SHP77 treated with DMSO at 0.1 percent for 48 hours (cell line): ENCODE measurements at places on chromosomes 2 and 18.

DNA sequence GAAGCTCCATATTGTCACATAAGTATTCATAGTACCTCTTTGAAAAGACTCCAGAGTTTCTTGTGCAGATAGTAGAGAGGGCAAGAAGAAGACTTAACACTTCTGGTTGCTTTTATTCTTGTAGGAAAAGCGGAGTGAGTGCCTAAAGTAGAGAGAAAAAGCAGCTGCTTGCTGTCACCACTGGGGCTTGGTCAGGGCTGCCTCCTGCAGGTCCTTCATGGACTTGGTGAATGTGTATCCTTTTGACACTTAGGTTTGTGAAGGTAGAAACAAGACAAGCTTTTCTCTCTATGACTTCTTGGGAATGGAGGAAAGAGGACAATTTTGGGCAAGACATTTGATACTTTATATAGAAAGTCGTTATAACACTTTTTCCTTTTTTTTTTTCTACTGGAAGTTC is 312.8 kb upstream of the FANCL start:
- no peak for DNase-seq

- DNase-seq: no peak
These were observed 42.4 kb downstream of the KIF5C start for GRCh38 chr2:148917431-148917830.

GRCh38 chr18:60649107-60649506 is 276.5 kb upstream of the MC4R start:
- DNase-seq: no peak

- no peak for DNase-seq
These were observed 236.5 kb downstream of the DYM start for GRCh38 chr18:49223837-49224529.

GRCh38 chr18:22066083-22066485 is 103.3 kb upstream of the GATA6 start:
- DNase-seq: no peak

DNA sequence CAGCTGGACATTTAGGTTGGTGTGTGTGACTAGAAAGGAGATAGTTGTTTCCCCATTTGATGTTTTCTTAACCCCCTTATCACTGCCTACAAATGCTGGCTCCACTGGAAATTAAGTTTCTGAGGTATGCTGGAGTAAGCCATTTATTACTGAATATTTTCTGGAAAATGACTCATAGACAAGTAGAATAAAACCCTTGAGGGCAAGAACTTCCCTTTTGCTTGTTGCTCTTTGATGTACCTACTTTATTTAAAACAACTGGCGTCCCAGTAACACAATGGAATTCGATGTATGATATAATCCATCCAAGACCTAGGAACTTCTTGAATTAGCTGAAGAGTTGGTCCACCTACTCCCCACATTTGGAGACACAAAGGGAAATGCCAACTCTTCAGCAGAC is 33.3 kb upstream of the SESTD1 start:
- no peak for DNase-seq

GRCh38 chr2:43029186-43029585 is 197.2 kb downstream of the ZFP36L2 start:
- no peak for DNase-seq

DNA sequence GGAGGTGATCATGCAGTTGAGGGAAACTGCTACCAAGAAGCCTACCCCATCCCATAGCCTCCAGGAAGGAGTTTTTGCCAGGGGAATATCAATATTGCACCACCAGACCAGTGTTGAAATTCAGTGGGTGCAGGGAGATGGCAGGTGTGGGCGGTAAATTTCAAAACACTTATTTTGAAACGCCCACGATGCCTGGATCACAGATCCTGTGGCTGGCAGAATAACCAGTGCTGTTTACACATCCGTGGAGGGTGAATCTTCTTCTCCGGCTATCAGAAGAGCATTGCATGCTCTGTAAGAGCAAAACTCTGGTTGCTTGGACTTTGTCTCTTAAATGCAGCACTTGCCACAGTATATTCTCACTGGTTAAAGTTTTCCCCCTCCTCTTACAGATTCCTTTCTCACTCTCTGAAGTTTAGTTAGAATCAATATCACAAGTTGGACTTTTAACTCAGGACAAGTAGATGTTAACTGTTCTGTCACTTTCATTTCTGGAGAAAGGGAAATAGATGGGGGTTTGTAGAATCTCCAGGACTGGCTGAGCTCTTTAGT is 70.5 kb upstream of the ZCCHC2 start:
- DNase-seq: no peak

DNA sequence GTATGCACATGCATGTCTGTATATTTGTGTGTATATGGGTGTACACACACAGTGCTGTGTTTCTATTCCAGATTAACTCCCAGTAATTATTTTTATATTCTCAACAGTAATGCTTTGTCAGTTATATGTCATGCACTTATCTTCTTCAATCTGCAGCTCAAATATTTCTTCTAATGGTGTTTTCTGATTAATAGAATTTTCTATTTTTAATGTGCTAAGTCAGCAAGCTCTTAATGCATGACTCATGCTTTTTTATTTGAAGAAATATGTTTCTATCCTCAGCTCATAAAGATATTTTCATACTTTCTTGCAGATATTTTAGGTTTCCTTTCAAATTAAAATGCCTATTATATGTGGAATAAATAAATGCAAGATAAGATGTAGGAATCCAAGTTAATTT is 59.7 kb upstream of the TMEM18 start:
- DNase-seq: no peak

GRCh38 chr2:140600116-140600515 is 1530.7 kb downstream of the LRP1B start:
- DNase-seq: no peak

DNA sequence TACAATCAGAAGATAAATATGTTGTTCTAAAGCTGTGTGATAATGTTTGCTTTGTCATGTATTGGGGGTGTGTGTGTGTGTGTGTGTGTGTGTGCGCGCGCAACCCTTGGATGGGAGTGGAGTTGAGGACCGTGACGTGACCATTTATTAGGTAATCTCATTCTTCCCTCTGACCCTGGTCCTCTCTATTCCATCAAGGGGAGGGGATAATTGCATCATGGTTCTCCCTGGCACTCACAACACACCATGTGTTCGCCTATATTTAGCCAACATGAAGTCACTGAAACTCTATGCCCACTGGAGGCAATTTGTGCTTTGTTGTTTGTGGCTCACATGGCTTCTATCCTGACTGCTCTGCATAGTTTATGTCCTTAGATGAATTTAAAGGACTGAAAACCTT is 79.8 kb upstream of the LRPPRC start:
- DNase-seq: no peak

- DNase-seq: no peak
These were observed 32.8 kb downstream of the INPP4A start for GRCh38 chr2:98477506-98477905.

DNA sequence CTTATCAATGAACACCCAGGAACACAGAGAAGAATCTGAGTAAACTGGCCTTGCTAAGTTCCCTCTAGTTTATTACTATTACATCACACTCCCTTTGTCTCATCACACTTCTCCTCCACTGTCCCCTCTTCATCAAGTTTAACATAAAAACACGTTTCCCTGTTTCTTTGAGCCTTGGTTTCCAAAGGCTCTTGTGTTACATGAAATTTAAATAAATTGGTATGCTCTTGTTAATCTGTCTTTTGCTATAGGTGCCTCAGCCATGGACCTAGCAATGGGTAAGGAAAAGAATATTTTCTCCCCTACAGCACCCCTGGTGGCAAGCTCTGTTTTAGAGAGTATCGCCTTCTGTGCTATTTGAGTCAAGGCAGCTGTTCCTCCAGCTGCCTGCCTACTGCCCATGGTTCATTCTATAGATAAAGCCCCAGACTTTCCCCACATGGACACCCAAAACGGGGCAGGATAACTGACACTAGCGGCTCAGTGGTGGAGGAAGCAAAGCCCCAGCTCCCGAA is 31.8 kb downstream of the TGIF1 start:
- no peak for DNase-seq

DNA sequence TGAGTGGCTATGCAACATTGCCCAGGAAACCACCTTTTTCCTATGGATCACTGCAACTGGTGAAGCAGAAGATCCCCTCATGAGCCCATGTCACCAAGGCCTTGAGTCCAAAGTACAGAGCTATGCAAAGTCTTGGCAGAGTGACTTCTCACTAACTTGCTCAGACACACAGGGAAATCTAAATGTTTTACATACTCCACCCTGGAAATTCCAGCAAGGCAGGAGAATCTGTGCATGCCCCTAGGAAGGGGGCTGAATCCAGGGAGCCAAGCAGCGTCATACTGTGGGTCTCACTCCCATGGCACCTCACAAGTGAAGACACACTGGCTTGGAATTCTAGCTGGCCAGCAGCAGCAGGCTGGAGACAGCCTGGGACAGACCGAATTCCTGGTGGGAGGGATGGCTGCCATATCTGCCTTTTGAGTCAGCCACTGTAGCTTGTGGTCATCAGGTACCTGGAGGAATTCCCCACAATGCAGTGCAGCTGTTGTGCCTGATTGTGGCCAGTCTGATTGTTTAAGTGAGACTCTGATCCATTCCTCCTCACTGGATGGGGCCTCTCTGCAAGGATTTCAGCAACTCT is 1817.4 kb downstream of the SUCLG1 start:
- DNase-seq: no peak

GRCh38 chr2:129796225-129796624 is 183.2 kb upstream of the RAB6C start:
- no peak for DNase-seq

DNA sequence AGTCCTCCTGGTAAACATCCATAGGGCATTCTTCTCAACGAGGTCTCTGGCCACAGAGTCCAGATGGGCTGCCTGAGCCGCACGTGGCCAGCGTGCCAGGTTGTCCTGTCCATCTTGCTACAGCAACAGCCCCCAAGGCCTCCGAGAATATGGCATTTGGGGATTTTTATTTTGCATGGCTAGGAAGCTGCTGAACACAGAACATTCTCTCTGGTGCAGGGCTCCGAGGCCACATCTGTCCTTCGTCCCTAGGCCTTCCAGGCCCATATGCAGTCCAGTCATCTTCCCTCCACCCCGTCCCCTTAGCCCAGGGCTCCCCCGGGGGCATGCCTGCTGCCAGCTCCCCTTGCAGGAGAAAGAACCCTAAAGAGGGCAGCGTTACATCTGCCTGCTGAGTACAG is 2.3 kb downstream of the HDAC4 start:
- DNase-seq: no peak

- DNase-seq: no peak
These were observed 38.6 kb downstream of the FEZ2 start for GRCh38 chr2:36559221-36559942.

DNA sequence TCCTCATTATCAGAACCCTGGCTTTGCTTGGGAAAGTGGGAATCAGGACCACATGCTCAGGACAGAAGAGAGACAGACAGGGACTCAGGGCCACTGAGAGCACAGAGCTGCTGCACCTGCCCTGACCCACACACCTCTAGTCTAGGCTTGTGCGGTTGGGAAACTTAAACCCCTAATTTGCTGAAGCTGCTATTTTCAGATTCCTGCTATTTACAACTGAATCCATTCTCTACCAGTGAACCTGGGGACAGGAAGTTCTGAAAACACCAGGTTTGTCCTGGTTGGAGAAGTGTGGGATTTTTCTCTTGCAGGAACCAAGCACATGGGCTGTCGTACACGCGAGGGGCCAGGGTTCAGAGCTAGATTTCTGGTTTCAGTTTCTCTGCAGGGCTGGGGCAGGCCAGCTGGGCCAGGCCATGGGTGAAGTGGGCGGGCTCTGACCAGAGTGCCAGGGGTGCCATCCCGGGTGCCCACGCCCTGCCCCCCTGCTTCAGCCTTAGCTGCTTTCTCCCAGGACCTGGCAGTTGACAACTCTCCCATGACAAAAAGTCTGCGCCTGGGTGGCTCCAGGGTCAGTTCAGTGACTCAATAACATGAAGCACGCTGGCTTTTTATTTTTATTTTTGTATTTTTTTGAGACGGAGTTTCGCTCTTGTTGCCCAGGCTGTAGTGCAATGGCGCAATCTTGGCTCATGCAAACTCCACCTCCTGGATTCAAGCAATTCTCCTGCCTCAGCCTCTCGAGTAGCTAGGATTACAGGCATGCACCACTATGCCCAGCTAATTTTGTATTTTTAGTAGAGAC is 51.3 kb upstream of the SLC1A4 start:
- no peak for DNase-seq

DNA sequence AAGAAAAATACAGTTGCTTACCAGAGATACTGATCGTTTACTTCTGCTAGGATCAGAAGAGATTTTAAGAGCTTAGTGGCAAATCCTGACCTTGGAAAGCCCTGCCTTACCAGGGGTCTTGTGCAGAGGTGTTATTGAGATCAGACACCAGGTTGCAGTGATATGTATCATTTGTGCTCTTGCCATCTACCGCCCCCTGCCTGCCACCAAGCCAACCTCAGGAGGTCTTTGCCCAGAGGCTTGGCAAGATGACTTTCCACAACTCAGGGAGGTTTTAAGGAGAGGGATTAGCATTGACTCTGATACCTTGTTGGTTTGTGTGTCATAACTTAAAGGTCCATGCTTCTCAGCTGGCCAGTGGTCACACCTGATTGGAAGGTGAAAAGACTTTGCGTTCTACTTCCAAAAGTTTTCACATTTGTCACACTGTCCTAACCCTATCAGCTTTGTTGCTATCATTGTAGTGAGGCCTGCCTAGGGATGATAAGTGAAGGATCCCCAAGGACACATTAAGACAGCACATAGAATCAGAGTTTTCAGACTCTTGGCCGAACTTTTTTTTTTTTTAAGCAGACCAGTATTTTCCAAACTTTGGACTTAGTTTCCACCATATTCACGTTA is 46.2 kb upstream of the MGAT5 start:
- DNase-seq: peak; percentile 48

GRCh38 chr2:212379103-212379502 is 159.5 kb downstream of the ERBB4 start:
- DNase-seq: no peak

DNA sequence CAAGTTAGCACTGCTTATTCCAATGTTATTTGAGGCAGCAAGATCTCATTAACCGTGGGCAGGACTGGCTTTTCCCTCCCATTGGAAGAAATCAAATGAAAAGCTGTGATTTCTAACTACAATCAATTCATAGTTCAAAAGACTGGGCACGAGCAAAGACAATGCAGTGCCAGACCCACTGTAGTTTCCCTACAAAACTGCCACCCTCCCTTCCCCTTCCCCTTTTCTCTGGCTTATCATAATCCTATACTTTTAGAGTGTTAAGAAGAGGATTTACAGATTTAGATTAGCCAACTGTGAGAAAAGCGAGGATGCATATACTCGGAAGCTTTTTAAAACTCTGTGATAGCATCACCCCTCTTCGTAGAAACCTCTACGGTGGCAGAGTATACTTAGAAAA is 260.4 kb downstream of the STK39 start:
- no peak for DNase-seq

GRCh38 chr2:183253441-183254130 is 129.3 kb downstream of the NUP35 start:
- DNase-seq: no peak

GRCh38 chr2:101466426-101466825 is 8.5 kb downstream of the RFX8 start:
- DNase-seq: no peak

GRCh38 chr2:48946449-48947048 is 191.0 kb upstream of the LHCGR start:
- peak; percentile 49 for DNase-seq

DNA sequence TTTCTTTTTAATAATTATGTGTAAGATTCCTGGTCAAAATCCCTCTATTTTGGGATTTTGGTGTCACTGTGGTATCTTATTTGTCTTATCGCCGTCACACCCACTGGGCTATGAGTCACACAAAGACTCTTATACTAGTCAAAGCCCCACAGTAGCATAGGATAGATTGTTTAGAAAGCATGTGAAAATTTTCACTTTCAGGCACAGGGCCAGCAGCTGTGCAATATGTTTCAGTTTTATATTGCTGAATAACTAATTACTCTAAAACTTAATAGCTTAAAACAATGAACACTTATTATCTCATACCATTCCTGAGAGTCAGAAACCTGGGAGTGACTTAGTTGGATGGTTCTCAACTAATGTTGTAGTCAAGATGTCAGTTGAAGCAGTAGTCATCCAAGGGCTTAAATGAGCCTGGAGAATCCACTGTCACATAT is 24.0 kb downstream of the CFAP210 start:
- no peak for DNase-seq
